ENCODE measurements at places on chromosomes 6 and 20.
A peak's percentile ranks its signal among the peaks of the same experiment; 100 is the strongest.

DNA sequence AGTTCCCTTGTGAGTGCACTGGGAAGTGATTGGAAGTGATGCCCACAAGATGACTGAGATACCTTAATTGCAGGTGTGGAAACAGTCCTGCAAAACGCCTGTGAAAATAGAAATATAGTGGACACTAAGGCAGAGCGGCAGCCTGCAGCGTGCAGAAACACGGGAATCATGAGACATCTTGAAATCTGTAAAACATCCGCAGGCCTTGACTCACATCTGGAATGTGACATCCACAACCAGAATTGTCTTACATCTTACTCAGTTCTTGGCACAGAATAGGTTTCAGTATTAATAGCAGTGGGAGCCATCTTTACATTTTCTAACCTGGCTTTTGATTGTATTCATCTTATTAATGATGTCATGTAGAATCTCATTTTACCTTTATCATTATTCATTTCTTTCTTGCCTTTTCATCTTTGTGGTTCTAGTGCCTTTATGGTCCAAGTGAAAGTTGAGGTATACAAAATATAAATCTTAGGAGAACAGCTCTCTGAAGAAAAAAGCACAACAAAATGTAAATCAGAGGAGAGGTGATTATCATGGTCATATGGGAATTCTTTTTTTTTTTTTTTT is 44.6 kb downstream of the CDYL start:
- no peak for DNase-seq

DNA sequence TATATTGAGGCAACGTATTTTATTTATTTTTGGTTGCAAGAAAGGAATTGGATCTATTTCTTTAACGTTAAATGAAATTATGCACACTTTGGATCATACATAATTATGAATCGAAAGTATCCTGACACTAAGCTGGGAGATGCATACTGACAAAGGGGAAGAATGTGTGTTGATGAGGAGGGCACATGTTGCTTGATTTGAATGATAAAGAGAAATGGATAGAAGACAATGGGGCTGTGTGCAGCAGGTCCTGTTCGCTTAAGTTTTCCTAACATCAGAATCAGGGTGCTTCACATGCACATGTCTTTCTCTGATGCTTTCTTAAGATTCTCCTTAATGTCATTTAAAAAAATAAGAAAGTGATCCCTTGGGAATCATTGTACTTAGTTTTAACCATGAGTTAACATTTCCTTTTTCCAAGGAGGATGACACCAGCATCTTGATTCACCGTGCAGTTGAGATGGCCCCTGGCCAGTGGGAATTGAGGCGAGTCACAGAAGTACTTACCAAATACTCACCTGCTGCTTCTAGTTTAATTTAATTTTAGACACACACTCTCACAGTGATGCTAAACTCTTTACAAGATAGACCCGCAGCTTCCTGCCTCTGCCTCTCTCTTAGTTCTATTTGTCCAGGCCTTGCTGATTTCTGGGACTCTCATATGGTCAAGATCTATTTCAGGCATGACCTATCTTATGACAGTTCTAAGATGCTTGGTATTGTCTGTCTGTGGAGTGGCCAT is 116.5 kb downstream of the CLIC5 start:
- no peak for DNase-seq

GRCh38 chr6:145372671-145373151 is 362.6 kb downstream of the EPM2A start:
- no peak for DNase-seq

GRCh38 chr6:50847890-50848594 is 29.4 kb downstream of the TFAP2B start:
- no peak for DNase-seq

DNA sequence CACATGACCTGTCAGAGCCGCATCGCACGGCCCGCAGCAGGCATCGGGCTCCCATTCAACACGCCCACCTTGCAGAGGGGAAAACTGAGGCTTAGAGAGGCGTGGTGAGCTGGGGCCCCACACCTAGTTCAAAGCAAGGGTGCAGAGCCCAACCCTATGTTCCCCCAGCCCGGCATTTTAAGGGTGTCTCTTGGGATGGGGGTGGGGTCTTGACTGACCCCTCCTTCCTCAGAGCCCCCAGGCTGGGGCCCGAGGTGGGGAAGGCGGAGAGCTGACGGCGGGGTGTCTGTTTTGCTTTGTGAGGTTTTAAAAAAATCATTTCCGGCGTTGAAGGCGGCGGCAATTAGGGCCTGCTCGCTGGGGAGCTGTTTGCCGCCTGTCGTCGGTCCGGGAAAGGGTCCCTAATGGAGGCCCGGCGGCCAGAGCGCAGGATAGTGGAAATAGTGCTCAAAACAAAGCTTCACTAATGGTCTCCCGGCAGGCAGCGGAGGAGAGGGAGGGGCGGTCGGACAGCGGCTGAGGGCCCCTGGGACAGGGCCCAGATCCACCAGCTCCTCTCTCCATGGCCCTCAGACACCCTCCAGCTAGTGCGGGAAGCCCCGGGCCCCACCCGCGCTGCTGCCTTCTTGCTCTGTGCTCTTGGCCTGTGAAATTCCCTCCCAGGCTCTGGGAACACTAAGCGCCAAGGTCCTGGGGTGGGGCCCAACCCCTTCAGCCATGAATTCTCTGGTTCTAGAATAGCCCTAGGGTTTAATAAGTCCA is 11.9 kb downstream of the VSTM2L start:
- DNase-seq, result peak; percentile 47

- no peak for DNase-seq
Measured at GRCh38 chr20:12999201-12999600, 9.6 kb upstream of the SPTLC3 start.

DNA sequence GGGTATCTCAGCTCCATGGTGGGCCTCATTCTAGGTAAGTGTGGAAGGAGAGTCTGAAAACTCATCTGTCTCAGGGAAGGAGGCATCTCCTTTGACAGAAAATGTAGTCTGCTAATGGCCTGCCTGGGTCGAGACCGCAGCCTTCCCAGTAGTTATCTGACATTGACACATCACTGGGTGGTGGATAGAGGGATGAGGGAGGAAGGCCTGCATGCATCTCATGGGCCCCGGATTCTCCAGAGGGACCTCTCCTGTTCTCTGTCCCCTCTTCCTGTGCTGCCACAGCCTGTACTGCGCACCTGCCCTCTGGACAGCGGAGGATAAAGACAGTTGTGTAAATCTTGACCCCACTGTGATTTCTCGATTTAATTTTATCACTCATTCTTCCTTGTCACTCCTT is 4.7 kb downstream of the PCMTD2 start:
- DNase-seq, result no peak

GRCh38 chr20:36113036-36113435 is 41.5 kb upstream of the EPB41L1 start:
- no peak for DNase-seq

GRCh38 chr6:163151212-163151611 is 263.3 kb upstream of the QKI start:
- DNase-seq, result no peak

GRCh38 chr20:57742507-57743181 is 32.8 kb upstream of the PMEPA1 start:
- no peak for DNase-seq

GRCh38 chr6:18204691-18205090 is 49.5 kb downstream of the KDM1B start:
- DNase-seq, result no peak

DNA sequence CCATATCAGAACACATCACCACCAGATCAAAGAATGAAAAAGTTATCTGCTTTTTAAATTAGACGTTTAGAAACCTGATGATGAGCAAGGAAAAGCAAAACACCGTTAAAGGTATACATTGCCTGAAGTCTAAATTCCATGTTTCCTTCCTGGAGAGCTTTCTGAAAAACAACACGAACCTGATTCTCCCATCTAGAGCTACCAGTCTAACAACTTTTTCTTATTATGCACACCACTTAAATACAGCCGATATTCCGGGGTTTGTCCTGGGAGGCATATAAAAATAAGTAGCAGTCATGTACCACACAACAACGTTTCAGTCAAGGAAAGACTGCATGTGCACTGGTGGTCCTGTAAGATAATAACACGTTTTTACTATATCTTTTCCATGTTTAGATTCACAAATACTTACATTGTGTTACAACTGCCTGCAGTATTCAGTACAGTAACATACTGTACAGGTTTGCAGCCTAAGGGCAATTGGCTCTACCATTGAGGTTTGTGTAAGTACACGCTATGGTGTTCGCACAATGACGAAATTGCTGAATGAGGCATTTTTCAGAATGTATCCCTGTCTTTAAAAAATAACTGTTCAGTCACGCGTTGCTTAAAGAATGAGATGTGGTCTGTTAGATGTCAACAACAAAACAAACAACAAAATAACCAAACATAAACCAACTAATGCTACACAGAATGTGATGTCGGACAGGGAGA is 19.1 kb upstream of the LYRM2 start:
- no peak for DNase-seq

- DNase-seq, result no peak
Measured at GRCh38 chr6:38178584-38178886, 359.0 kb downstream of the ZFAND3 start.

- no peak for DNase-seq
Measured at GRCh38 chr6:149905911-149906371, 8.0 kb upstream of the RAET1E start.

- DNase-seq, result no peak
Measured at GRCh38 chr6:33053230-33053629, 20.2 kb downstream of the HLA-DPA1 start.

DNA sequence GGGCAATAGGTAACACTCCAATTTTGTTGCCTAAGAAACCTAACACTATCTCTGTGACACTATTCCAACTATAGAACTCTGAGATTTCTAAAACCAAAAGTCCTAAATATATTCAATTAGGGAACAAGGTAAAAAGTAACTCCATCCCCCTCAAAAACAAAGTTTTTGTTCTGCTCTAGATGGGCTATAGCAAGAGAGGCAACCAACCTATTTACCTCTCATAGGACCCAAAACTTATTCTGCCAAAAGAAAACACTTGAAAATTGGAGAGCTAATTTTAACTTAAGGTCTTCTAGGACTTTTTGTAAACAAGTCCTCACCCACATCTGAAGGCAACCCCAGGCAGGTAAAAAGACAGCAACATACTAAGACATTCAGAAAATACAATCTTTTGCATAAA is 7.7 kb downstream of the RBM39 start:
- no peak for DNase-seq

- DNase-seq, result no peak
Measured at GRCh38 chr6:144729502-144729901, 444.4 kb downstream of the UTRN start.

- DNase-seq, result no peak
Measured at GRCh38 chr6:111832833-111833418, 40.3 kb downstream of the FYN start.

DNA sequence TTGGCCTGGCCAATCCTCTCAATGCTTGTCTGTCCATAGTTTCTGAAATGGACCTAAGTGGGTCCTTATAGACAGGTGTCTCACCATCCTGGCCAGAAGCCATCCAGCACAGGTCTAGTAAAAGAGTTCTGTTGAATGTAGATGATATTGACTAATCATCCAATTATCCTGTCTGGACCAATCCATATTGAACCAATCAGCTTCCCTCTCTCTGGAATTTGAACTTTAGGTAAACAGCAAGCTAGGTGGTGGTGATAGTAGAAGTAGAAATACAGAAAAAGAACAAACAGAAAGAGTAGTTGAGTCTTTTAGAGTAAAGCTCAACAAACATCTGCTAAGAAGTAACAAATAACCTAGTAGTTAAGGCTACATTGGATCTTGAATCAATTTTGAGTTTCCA is 9.5 kb upstream of the PNRC1 start:
- DNase-seq, result no peak

- DNase-seq, result no peak
Measured at GRCh38 chr6:148980234-148980633, 233.4 kb downstream of the UST start.

DNA sequence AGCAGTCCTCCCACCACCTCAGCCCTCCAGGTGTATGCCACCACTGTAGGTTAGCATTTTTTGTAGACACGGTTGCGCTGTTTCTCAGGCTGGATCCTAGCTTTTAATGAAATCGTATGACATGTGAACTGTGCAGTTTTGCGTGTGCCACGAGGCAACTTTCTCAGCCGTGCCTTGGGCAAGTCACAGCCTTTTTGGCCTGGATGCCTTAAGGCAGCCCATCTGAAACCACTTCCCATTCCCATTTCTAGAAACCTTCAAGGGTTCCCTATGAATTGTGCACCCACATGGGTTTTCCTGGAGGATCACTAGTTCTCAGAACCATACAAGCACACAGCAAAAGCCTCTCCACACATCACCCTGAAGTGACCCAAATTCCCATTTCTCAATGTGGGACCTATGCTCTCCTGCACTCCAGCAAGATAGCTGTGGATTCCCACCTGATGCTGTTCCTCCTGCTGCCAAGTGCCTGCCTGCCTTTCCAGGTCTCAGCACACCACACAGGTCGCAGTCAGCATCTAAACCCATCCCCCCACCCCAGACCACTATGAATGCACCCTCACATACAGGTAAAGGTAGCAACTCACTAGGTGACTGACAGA is 28.9 kb downstream of the SNX5 start:
- no peak for DNase-seq

- DNase-seq, result peak; percentile 72
Measured at GRCh38 chr20:44738813-44739477, 6.7 kb upstream of the KCNK15 start.

- no peak for DNase-seq
Measured at GRCh38 chr6:16976385-16977183, 125.3 kb upstream of the STMND1 start.

DNA sequence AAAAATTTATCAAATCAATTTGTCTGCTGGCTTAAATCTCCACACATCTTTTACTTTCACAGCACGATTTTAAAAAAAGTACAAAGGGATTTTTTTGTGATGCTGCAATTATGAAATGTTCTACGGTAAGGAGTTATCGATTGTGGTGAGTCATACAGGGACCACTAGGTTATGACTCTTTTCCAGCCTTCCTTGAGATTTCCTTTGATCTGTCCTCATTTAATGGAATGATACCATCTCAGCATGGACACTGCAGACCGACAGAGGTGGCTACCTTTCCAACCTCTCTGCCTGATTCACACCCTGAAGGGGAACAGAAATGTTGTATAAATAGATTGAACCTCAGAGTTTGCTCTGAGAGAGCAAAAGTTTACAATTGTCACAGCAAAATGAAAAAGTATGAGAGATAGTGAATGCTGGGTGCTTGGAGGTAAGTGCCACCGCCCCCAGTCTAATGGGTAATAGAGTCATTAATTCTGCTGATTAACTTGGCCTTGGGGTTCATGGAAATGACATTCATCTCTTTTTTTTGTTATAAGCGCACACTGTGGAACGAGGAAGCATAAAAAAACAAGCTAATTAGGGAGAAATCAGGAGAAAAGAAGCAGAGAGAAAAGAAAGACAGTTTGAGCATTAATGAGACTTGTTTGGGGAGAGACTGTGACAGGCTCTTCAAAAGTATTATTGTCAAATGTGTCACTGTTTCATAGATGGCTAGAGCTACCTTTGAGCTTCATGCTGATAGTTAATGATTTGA is 306.0 kb downstream of the RNF144B start:
- DNase-seq, result no peak

DNA sequence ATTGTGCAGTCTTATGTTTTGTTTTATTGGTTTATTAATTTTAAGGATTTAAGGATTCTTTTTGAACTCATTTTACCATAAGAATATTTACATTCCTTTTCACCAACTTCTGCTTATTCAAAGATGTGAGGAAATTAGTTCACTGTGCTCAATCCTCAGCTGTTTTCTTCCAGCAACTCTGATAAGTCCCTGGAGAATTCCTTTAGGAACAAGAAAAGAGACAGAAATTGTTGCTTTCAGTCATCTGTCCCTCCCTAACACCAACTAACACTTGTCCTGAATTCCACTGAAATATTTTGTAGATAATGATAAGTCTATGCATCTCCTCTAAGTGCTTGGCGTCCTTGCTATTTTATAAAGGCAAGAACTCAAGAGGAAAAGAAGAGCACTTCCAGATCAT is 334.8 kb upstream of the MARCKS start:
- no peak for DNase-seq

Measured in uterus (tissue), 4 donors.